ENCODE measurements at places on chromosomes 3 and 15.

DNA sequence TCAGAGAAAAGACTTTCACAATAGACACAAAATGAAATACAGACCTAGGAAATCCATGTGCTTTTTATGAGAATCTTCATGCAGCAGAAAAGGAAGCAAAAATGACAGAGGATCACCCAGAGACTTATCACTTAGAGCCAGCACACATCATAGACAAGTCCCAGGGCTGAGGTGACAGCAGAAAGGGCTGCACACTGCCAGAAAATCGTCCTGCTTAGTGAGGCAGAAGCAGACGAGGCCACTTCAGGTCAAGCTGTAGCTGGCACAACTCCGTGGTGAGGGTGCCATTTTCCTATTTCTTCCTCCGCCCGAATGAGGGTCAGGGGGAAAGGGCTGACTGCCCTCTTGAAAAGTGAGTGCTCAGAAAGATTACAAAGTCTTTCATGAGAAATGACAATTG is 95.9 kb upstream of the TNIK start:
- DNase-seq, result no peak

DNA sequence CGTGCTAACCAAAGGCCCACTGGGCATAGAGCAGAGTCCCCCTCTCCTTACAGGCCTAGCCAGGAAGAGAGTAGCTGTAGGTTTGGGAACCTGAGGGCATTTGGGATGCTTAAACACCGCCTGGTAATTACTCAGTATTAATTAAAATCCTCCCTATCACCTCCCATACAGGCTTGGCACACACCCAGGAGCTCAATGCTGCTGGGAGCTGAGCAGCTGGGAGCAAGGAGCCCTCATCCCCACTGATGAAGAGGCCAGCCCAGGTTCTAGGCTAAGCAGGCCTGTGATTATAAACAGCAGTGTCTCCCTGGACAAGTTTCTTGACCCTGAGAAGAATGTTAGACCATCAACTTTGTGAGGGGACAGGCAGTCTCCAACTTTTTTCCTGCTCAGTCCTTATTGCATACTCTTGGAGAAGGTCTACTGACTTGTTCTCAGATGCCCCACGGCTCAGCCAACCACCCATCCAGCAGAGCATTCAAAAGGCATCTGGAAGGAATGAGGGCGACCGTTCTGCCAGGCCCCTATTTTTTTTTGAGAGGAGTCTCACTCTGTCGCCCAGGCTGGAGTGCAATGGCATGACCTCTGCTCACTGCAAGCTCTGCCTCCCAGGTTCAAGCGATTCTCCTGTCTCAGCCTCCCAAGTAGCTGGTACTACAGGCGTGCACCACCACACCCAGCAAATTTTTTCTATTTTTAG is 1.3 kb upstream of the PRKAR2A start:
- DNase-seq, result no peak

GRCh38 chr3:133843634-133844033 is 38.0 kb downstream of the SRPRB start:
- no peak for DNase-seq

- no peak for DNase-seq
Observed at GRCh38 chr15:48416301-48416700, 85.1 kb downstream of the DUT start.

GRCh38 chr3:152835601-152836102 is 721 bp downstream of the P2RY1 start:
- DNase-seq, result no peak

DNA sequence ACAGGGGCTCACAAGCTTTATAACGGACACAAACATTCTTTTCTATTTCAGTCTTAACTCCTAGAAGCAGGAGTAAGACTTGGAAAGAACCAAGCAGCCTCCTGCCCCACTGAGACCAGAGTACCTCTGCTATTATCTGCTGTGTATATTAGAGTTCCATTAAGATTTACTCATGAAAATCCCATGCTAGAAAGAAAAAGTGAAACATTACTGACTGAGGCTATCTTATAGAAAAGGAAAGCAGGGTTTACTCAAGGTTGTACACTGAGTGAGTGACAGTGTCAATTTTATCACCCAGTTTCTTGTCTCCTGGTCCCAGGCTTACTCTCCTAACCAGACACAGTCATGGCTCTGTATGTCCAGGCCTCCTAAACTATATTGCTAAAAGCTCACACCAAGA is 97.9 kb upstream of the SOX2 start:
- DNase-seq, result no peak

DNA sequence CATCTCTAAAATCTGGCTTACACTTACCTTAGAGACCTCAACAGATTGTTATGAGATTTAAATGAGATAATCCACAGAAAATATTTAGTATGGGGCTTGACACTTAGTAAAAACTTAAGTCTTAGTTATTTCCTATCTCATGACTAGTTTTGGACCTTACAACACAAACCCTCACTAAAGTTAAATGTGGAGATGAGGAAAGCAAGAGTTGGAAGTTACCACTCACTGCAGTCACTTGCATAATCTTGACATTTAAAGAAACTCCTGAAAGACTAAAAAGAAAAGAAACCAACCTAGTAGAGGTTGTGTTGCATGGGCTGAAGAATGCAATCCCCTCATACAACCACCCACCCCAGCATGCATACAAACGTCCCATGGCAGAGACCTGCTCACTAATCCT is 40.1 kb downstream of the ITGB5 start:
- no peak for DNase-seq

DNA sequence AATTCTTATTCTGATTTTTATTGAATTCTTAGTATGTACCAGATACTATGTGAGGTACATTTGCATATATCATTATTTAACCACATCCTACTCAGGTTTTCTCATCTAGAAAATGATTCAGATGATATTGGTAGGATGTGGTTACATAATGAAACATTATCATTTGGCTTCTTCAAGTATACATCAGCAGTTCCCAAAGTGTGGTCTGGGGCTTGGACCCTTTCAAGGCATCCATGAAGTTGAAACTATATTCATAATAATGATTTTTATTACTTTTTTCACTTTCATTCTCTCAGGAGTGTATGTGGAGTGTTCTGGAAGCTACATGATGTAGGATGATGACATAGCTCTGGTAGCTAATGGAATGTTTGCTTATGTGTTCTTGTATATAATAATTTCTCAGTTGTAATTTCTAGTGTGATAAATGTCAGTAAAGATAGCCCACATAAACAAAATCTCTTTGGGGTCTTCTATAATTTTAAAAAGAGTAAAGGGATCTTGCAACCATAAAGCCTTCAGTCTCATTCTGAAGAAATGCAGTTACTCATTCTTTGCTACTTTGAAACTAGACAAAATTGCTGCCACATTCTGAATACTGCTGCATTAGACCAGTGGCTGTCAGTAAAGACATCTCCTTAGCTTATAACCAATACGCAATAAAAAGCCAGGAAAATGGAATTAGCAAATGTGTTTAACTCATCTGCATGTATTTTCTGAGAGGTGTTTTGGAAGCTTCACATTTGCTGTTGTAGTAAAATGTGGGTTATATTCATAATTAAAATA is 95.8 kb downstream of the PPARG start:
- DNase-seq, result no peak

DNA sequence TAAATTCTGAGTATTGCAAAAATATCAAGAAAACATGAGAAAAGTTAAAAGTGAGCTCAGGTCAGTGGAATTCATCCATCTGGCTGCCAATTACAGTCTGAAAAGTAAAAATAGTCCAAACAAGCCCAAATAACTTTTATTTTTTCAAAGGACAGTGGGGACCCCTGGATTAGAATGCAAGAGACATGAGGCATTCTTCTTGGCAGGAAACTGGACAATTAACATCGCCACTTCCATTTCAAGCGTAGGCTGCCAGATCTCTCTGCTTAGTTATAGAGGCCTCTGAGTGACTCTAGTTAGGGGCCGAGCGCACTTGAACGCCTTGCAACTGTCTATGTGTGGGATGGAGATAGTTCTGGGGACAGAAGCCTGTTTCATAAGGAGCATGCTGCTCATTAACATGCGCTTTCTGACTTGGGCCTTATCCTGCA is 189.1 kb downstream of the GHSR start:
- DNase-seq, result no peak

- DNase-seq, result no peak
Observed at GRCh38 chr15:34179234-34179633, 30.7 kb downstream of the KATNBL1 start.

DNA sequence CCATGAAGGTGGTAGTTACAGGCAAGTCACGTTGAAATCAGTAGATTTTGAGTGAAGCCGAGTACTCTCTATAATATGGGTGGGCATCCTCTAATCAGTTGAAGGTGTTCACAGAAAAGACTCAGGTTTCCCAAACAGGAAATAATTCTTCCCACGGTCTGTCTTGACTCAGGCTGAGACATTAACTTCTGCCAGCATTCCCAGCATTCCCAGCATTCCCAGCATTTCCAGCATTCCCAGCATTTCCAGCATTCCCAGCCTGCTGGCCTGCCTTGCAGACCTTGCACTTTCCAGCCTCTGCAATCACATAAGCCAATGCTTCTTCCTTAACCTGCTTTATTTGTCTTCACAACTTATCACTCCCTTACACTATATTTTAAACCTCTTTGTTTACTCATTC is 542.3 kb upstream of the ROBO2 start:
- peak; percentile 25 for DNase-seq

- no peak for DNase-seq
Observed at GRCh38 chr3:45848392-45848791, 6.5 kb upstream of the LZTFL1 start.

DNA sequence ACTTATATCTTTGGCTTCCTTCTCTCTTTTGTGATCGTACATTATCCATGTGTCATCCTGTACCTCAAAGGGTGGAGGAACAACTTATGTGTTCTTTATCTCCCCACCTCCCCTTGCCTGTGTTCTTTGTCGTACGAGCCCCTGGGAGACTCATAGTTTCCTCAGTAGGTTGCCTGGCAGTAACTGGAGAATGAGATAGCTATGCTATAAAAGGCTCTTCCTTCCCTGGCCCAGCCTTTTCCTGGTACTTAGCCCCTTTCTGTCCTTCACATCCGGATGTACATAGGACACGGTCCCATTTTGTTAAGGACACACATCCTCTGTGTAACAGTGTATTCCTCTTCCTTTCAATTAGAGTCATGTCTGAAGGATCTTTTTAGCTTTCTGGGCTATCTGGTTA is 32.1 kb downstream of the PLCL2 start:
- DNase-seq, result no peak

DNA sequence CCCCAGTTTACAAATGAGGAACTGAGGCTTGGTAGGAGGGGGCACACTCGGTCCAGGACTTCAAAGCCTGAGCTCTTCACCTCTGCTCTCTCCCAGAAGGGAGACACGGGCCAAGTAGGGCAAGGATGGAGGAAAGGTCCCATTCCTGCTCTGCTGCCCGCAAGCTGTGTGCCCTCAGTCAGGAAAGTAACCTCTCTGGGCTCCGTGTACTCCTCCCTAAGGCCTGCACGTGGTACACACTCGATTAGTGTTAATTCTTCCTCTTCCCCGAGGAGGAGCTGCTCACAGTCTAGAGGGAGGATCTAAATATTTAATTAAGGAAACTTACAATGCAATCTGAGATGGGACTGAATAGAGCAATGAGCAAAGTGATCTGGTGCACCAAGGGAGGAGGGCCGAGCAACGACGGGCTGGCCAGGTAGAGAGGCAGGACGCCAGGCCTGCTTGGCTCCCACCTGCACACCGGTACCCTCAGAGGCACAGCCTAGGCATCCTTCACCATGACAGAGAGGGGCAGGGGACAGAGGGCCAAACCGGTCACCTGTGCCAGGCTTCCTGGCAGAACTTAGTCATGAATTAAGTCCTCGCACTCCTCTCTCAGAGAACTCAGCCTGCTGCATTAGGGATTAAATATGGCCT is 47.2 kb upstream of the IQSEC1 start:
- no peak for DNase-seq

GRCh38 chr3:123533554-123534159 is 51.2 kb downstream of the HACD2 start:
- no peak for DNase-seq

GRCh38 chr15:68107142-68107541 is 53.0 kb downstream of the PIAS1 start:
- no peak for DNase-seq

GRCh38 chr15:29276366-29276765 is 6.7 kb upstream of the NSMCE3 start:
- DNase-seq, result no peak

- no peak for DNase-seq
Observed at GRCh38 chr3:22765679-22766078, 437.4 kb upstream of the UBE2E2 start.

DNA sequence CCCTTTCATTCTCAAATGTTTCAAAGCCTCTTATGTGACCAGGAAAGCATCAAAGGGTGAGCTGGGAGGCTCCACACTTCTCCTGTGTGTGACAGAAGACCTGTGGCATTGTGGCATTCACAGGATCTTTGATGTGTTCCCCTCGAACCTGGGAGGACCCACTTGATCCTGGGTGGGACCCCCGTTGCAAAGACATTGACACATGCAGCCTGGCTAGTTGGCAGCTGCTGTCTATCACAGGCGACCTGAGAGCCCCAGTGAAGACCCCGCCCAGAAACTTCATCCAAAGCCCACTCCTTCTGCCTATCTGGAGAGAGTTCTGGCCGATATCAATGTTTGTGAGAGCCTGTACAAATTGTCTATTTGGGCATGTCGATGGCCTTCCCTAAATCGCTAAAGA is 140.4 kb upstream of the ATP2B2 start:
- no peak for DNase-seq

DNA sequence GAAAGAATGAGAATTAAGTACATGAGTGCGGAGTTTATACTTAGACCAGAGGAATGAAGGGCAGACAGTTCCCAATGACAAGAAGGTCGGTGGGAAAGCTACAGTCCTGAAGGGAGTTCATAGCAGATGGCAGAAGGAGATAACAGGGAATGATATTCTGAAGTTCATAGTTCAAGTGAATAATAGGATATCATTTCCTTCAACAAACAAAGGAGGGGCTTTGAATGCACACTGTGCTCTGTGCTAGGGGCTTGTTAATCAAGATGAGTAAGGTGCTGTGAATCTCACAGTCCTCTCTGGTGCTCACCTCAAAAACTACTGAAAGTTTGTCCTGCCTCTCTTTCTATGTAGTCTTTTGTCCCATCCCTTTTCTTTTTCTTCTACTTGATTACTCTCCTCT is 41.9 kb downstream of the SIDT1 start:
- no peak for DNase-seq

DNA sequence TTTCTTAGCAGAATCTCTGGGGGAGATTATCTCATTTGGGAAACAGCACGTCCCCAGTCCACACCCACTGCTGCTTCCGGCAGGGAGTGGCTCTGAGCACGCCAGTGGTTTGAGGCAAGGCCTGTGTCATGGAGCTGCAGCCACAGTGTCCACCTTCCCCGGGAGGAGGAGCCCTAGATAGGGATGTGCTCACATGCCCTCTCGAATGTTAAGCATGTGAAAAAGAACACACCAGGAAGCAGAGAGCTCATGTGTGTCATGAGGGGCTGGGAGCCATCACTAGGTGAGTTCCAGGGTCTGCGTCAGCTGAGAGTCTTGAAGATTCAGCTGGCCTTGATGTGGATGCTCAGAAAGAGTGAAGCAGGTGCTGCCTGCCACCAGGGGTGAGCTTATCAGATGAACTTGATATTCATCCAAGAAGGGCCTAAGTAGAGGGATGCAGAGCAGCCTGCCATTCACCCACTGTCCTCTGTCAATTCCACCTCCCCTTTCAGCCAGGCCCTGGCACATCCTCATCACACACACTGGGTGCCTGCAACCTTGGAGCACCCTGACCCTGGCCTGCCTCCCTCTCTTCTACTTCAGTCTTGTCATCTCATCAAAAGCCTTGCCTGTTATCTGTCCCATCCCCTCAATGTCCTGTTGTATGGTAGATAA is 16.3 kb downstream of the ITGA11 start:
- no peak for DNase-seq

All from SW 1271 (cell line).